Tibial artery (tissue), 4 donors: ENCODE measurements at places on chromosomes 5 and 9.

DNA sequence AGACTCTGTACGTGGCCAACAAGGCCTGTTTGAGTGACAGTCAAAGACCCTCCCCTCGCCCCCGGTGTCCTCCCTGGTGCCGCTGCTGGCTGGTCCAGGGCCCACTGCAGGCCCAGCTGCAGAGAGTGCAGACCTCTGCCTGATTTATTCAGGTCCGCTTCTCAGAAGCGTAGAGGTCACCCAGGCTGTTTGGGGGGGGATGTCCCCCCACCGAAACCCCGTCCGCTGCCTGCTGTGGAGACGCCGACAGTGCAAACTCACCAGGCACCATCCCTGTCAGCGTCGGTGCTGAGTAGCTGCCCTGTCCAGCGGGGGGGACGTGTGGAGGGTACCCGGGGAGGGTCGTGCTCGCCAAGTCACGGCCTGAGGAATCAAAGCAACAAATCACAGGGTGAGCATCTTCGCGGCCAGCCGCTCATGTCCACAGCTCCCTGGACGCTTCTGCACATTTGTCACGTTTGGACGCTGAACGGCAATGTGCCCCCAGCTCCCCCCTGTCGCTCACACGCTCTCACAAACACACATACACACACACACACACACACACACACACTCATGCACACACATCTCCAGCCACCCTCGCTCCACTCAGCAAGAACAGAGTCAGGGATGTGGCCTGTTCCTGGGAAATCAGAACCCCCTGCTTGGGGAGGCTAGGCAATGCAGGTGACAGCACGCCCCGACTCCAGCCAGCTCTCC is 152.2 kb downstream of the PAX5 start:
- H3K4me3 ChIP-seq = no peak overlapping the region
- no peak for DNase-seq
- no peaks in the 10 kb centered on the region for H3K36me3 ChIP-seq
- H3K4me1 ChIP-seq = no peaks in the 10 kb centered on the region

- no peaks in the 10 kb centered on the region for H3K36me3 ChIP-seq
- H3K27me3 ChIP-seq = no peaks in the 10 kb centered on the region
- no peak for DNase-seq
- no peaks in the 10 kb centered on the region for H3K4me1 ChIP-seq
- H3K27ac ChIP-seq = no peak overlapping the region
Measured at GRCh38 chr5:76046741-76047140, 36.4 kb upstream of the SV2C start.

- peak overlapping the region; percentile 29 for H3K27ac ChIP-seq
- DNase-seq = no peak
- H3K4me3 ChIP-seq = no peak overlapping the region
- no peaks in the 10 kb centered on the region for H3K4me1 ChIP-seq
- H3K27me3 ChIP-seq = no peaks in the 10 kb centered on the region
- no peaks in the 10 kb centered on the region for H3K36me3 ChIP-seq
Measured at GRCh38 chr9:7147121-7148090, 389.6 kb downstream of the KDM4C start.

- no peaks in the 10 kb centered on the region for H3K36me3 ChIP-seq
- peak overlapping the region; percentile 48 for H3K27ac ChIP-seq
- peaks cover 24% of the 10 kb centered on the region for H3K4me1 ChIP-seq
Measured at GRCh38 chr5:54792611-54793404, 192.6 kb downstream of the ESM1 start.

GRCh38 chr5:88836195-88836838 is 46.7 kb downstream of the MEF2C start:
- no peaks in the 10 kb centered on the region for H3K36me3 ChIP-seq
- H3K27me3 ChIP-seq = no peaks in the 10 kb centered on the region
- H3K4me1 ChIP-seq = peaks cover 14% of the 10 kb centered on the region
- peak overlapping the region; percentile 83 for H3K27ac ChIP-seq
- H3K4me3 ChIP-seq = peak overlapping the region; percentile 27

GRCh38 chr5:58459146-58460001 is 512 bp downstream of the PLK2 start:
- no peaks in the 10 kb centered on the region for H3K4me1 ChIP-seq
- H3K36me3 ChIP-seq = peaks cover 17% of the 10 kb centered on the region
- H3K27me3 ChIP-seq = no peaks in the 10 kb centered on the region
- H3K27ac ChIP-seq = peak overlapping the region; percentile 85
